ENCODE measurements at places on chromosomes 7 and 10.

- DNase-seq = no peak
Observed at GRCh38 chr10:71009126-71009525, 120.8 kb upstream of the PCBD1 start.

DNA sequence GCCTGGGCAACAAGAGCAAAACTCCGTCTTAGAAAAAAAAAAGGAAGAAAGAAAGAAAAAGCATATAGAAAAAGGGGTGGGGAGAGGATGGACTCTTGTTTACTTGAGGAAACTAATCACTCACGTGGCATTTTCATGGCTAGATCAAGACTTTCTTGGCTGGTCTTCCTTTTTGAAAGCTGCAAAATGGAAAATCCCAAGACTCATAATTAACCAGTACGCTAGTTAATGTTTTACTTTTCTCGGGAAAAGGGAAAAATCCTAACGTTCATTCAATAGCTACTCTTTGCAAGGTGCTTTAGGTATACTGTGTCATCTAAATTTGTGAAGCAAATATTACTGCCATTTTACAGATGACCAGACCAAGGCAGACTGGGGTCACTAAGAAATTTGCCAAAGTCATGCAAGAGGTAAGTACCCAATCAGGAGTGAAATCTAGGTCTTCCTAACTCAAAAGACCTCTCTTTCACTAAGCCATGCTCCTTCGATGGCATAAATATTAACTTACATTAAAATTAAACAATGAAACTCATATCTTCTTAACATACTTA is 24.4 kb downstream of the NAPEPLD start:
- DNase-seq = no peak

DNA sequence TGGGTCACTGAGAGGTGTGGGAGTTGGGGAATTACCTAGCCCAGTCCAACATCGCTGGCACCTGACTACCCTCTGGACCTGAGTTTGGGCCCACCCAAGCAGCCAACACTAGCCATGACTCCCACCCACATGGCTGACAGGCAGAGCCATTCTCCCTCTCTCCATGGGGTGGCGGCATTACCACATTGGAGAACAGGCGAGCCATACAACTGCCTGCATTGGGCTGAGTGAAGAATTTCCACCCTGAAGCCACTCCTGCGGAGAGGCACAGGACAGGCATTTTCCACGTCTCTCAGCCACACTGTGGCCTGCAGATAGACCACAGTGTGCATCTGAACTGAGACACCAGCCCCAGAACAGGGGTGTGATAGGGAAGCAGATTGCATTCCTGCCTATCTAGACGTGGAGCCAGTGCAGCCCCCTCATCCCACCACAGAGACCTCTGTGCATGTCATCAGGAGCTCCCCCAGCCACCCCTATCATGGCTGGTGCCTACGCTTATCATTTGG is 58.2 kb upstream of the ANTXRL start:
- DNase-seq = peak; percentile 67

- DNase-seq = no peak
Observed at GRCh38 chr10:125152450-125153368, 7.7 kb downstream of the CTBP2 start.

DNA sequence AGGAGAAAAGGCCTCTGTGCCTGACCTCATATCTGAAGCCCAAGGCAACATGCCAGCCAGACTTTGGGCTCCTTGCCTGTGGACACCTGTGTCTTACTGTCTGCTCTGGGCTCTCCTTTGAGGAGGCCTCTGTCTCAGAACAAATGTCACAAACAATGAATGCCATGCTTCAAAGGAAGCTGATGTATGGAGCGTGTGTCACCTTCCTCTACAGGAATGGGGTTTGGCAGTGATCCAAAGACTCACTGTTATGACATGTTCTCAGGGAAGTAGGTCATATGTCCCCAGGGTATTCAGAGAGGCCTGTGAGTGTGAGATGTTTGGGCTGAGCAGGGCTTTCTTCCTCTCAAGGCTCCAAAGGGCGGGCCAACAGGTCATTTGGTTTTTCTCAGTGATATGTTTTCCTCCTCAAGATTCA is 38.4 kb downstream of the PTPRE start:
- DNase-seq = no peak

GRCh38 chr10:76244061-76244686 is 812.8 kb downstream of the LRMDA start:
- no peak for DNase-seq

GRCh38 chr7:71682841-71683781 is 551.2 kb downstream of the GALNT17 start:
- DNase-seq = no peak

DNA sequence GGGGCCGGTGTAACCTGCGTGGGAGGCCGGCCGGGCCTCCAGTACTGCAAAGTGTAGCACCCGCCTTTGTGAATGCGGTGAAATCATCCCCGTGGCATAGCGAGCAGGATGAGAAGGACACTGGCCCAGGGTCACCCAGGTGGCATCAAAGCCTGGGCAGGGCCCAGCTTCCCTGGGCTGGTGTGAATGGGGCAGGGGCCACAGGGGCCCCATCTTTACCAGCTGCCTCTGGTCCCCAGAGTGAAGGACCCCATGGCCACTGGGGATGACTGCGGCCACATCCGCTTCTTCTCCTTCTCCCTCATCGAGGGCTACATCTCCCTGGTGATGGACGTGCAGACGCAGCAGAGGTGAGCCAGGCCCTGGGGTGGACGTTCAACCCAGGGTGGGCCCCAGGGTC is 53.8 kb downstream of the RCC1L start:
- no peak for DNase-seq

- no peak for DNase-seq
Observed at GRCh38 chr7:94431176-94431575, 36.5 kb downstream of the COL1A2 start.

DNA sequence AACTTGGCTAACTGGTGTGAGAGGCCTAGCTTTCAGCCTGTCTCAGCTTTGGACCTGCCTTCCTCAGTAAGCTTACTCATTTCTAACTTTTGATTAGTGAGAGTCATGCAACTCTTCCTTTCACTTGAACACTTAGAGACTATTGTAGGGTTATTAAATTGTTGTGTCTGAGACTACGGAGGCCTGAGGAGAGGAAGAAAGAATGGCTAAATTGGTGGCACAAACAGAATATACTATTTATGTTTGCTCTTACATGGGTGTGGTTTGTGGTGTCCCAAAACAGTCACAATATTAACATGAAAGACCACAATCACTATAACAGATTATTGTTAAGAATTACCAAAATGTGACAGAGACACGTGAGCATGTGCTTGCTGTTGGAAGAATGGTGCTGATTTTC is 82.1 kb downstream of the TRIM24 start:
- no peak for DNase-seq

GRCh38 chr10:101601541-101601940 is 13.4 kb downstream of the DPCD start:
- DNase-seq = no peak

DNA sequence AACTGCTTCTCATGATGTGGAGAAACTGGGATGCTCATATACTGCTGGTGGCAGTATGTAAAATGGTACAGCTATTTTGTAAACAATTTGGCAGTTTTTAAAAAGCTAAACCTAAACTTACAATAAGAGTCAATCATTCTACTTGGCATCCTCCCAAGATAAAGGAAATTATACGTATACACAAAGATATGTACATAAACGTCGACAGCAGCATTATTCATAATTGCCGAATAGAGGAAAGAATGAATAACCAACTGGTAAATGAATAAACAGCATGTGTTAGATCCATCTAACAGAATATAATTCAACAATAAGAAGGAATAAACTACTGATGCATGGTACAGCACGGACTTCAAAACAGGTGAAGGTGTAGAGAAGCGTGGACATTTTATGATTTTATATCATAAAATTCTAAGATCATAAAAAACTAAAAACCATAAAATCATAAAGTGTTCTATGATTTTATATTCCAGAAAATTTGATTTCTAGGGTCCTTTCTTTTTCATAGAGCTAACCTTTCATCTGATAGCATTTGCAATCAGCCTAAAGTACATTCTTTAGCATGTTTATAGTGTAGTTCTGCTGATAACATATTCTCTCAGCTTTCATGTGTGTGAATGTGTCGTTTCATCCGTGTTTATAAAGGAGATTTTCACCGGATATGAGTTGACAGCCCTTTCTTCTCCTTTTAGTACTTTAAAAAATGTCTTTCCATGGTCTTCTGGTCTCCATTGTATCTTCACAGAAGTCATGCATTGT is 261.5 kb downstream of the DIP2C start:
- DNase-seq = no peak

GRCh38 chr7:22219036-22219435 is 137.9 kb downstream of the RAPGEF5 start:
- DNase-seq = no peak
